ENCODE measurements at places on chromosomes 5 and 9.

- peaks cover 60% of the 10 kb centered on the region for H3K36me3 ChIP-seq
- no peak for DNase-seq
- H3K27me3 ChIP-seq, result no peaks in the 10 kb centered on the region
- no peak overlapping the region for H3K4me3 ChIP-seq
- peaks cover 4% of the 10 kb centered on the region for H3K4me1 ChIP-seq
Measured at GRCh38 chr9:71863631-71864030, 47.4 kb downstream of the ABHD17B start.

DNA sequence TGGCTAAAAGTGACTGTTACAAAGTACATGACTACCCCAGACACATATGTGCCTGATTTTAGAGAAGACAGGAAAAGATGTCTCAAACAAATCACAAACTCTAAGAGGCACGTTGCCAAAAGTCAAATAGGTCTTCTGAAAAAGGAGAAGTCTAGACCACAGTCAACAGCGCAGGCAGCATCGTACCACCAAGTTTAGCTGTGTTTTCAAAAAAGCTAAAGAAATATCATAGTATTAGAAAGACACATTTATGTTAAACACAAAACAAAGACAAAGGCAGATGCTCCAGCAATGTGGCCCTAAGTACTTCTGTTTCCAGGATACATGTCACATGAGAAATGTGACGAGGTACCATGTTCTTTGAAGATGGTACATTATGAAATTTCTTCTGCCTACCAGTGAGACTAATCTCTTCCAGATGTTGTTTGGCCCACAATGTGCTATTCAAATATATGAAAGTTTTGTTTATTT is 43.5 kb downstream of the LPAR1 start:
- no peak overlapping the region for H3K4me3 ChIP-seq
- no peaks in the 10 kb centered on the region for H3K27me3 ChIP-seq
- no peak for DNase-seq
- H3K36me3 ChIP-seq, result no peaks in the 10 kb centered on the region
- H3K4me1 ChIP-seq, result peaks cover 31% of the 10 kb centered on the region

DNA sequence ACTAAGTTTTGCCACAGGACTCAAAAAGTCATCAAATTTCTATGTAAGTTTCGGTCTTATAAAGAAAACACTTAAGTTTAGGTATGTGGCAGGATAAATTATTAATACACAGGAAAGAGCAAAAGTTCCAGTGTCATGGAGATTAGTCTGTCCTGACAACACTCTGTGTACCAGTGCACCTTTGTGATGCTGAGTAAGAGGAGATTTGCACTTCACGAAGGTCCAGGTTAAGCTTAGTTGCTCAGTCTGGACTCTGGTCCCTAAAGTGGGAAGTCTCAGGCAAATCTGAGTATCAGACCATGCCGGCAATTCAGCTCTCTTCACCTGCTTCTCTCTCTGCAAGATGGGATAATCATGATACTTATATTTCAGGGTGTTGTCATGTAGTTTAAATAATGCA is 139.5 kb upstream of the RASGRF2 start:
- H3K4me1 ChIP-seq, result peaks cover under 1% of the 10 kb centered on the region
- peaks cover 39% of the 10 kb centered on the region for H3K36me3 ChIP-seq
- no peak overlapping the region for H3K27ac ChIP-seq

DNA sequence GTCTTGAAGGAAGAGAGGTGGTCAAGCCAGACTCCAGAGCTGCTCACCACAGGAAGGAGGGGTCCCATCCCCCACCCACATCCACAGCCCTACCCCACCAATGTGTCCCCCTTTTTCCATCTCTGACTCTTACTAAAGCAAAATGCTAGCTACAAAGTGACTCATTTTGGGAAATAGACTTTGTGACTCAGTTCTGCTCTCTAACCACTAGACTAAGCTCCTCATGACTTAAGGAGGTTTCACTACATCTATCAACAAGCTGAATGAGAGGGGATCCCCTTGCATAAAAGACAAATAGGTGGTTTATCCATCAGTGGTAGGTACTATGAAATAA is 35.1 kb upstream of the ADRB2 start:
- H3K4me1 ChIP-seq, result no peaks in the 10 kb centered on the region
- DNase-seq, result no peak
- no peak overlapping the region for H3K27ac ChIP-seq
- H3K27me3 ChIP-seq, result peaks cover 4% of the 10 kb centered on the region

DNA sequence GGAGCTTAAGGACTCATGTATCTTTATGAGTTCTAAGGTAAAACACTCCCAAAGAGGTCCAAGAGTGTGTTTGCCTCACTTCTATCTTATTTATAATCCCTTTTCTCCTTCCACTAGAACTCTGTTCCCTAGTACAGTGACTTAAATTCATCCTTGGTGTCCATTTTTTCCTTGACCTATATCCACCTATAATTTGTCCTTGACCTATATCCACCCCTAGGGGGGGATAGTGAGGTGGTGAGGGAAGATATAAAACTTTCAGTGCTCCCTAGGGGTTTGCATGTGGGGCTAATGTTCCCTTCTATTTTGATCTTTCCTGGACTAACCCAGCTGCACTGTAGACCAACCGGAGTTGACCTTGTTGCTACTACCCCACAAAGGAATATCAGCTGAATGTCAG is 83.5 kb upstream of the GNAQ start:
- H3K36me3 ChIP-seq, result no peaks in the 10 kb centered on the region
- H3K4me1 ChIP-seq, result peaks cover 6% of the 10 kb centered on the region
- no peak for DNase-seq

DNA sequence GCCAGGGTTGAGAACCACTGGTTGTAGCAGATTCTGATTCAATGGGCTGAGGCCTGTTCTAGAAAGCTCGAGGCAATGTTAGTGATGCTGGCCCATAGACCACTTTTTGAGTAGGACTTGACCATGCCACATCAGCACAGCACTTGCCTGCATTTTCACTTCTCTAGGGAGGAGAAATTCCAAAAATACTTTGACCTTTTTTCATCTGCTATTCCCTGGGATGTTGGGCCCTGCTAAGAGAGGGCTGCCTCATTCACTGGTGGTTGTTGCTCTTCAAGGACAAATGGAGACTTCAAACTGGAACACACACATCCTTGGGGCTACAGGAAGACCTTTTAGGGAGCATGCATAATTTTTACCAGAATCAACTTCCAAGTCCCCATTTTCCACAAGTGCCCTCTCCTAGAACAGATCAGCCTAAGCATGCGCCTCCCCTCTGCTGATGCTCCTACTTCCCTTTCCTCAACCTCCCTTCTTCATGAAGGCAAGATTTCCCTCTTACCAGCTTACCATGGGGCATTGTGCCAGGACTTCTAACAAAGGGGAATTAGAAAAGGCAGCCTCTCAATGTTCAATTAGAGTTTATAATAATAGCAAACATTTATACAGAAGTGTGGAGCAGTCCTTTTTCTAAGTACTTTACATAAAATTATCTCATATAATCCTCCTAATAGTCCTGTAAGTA is 12.7 kb upstream of the TGFBI start:
- no peak for DNase-seq

GRCh38 chr5:174387448-174387847 is 336.9 kb upstream of the MSX2 start:
- H3K4me1 ChIP-seq, result peaks cover 38% of the 10 kb centered on the region
- H3K4me3 ChIP-seq, result no peak overlapping the region
- DNase-seq, result no peak
- no peaks in the 10 kb centered on the region for H3K27me3 ChIP-seq

DNA sequence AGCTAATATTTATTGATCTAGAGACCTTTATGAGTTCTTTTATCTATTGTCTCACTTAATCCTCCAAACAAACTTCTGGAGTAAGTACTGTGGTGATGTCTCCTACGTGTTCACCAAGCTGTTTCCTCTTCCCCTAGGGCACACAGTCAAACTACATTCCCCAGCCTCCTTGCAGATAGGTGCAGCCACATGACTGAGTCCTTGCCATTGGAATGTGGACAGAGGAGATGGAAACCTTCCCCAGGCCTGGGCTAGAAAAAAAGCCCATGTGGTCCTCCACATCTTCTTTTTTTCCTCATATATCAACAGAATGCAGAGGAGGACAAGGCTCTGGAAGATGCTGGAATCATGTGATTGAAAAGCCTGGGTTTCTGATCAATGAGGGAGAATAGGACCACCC is 88.0 kb downstream of the ANKRD55 start:
- peak overlapping the region; percentile 47 for H3K27ac ChIP-seq
- H3K4me3 ChIP-seq, result no peak overlapping the region
- DNase-seq, result no peak
- no peaks in the 10 kb centered on the region for H3K27me3 ChIP-seq
- peaks cover 21% of the 10 kb centered on the region for H3K4me1 ChIP-seq

All from mesothelial cell of epicardium (in vitro differentiated cells).